ENCODE measurements at places on chromosomes 5 and 9.

GRCh38 chr5:68894673-68895072, 199.1 kb upstream of the SLC30A5 start:
- DNase-seq: no peak

DNA sequence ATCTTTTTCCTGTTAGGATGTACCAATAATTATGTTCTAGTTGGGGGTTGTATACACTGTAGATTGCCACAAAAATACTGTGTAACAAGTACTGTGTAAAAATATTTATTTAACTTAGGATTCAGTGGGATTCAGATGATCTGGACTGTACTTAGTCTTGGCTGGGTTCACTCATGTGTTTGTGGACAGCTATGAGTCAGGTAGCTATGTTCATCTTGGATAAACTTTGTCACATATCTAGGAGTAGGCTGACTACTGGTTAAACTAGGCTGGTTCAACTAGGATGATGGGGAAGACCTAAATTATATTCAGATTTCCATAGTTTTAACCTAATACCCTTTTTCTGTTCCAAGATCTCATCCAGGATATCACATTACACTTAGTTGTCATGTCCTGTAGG, 32.1 kb upstream of the TNFSF15 start:
- no peak for DNase-seq

- DNase-seq: no peak
Measured at GRCh38 chr5:5422819-5423515, 490 bp downstream of the ICE1 start.

- peak; percentile 21 for DNase-seq
Measured at GRCh38 chr5:178994580-178995340, at the start of gene GRM6. GRM6 (minus strand) TSS chr5:178995320; CDS start chr5:178994944, 376 bp downstream.

DNA sequence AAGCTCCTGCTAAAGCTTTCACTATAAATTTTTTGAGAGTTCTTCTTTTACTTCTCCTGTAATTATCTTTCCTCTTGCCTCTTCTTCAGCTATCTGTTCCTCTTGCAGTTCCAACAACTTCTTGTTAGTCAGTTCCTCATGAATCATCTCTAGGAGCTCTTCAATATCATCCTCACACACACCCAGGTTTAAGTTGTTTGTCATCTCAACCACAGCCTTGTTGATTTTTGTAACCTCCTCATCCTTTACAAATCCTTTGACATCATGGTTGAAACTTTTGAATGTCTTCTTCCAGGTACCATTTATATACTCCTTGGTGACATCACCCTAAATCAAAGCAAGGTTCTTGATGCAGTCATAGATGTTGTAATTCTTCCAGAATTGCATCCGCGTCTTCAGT, 106.3 kb upstream of the MAMDC2 start:
- DNase-seq: no peak

DNA sequence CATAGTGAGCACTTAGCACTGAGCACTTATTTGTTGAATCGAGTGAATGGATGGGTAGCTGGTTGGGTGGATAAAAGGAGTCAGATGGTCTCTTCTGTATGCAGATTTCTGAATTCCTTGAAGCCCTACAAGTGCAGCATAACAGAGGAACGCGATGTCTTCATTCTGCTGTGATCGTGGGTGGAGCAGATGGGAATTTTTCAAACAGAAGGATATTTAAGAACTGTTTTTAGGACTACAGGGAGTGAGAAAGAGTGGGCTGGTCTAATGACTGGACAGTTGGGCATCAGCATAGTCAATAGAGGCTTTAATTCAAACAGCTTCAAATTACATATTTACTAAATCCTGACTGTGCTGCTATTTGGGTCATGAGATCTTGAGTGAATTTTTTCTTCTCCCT, 253.2 kb downstream of the CEMIP2 start:
- DNase-seq: no peak

DNA sequence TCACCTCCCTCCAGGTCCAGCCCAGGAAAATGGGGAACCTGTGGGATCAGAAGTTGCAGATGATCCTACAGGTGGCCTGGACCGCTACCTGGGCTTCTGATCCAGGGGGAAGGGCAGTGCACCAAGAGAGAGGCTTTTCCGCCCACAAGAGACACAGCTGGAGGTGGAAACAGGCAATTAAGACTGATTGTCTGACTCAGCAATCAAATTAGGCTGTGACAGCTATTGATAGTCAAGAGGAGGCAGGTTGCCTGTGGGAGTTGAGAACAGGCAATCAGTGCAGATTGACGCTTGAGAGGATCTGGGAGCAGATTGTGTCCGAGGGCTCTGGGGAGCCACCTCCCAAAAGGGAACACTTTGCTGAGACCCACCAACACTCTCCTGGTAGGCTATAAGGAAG, 71.1 kb upstream of the SLC44A1 start:
- no peak for DNase-seq

DNA sequence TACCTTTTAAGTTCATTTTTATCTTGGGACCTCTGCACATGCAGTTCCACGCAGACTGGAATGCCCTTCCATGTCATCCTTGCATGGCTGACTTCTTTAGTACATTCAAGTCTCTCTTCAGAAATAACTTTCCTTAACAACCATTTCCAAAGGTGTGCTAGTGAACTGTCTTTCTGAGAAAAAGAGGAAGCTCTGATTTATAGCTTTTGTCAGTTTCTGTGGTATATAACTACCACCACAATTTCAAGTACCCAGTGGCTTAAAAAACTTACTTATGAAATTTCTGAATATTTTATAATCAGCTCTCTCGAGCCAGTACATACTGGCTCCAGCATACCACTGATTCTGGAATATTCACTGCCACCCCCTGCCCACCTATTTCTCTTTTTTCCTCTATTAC, 1613.8 kb downstream of the MAT2B start:
- DNase-seq: no peak

- no peak for DNase-seq
Measured at GRCh38 chr5:65625743-65626142, 916 bp downstream of the SHLD3 start.

DNA sequence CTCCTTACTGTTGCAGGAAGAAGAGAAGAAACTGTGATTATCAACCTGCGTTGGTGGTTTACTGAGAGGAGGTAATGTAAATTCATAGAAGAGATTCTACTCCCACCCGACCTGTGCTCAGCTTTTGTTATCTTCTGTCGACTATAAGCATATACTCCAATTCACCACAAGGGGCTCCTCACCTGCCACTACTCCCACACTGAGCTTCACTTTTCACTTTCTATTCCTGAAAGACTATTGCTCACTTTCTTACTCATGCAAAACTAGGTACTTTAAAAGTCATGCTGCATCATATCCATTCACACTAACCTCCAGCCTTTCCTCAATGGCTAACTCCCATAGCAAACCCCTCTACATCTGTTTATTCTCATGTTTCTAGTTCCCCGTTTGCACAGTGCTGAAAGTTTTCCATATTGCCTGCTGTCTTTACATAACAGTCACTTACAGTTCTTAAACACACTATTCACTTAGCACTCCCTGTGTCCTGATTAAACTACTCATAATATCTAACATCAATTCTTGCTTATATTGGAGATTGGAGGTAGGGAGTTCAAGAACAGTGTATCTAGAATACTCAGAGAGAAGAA, 1062.6 kb downstream of the NR2F1-AS1 start:
- DNase-seq: no peak

- DNase-seq: no peak
Measured at GRCh38 chr9:127133739-127134167, 11.3 kb upstream of the ANGPTL2 start.

- DNase-seq: no peak
Measured at GRCh38 chr5:81639556-81639955, 111.3 kb downstream of the SSBP2 start.

- DNase-seq: no peak
Measured at GRCh38 chr5:126016256-126016655, 407.0 kb upstream of the GRAMD2B start.

- DNase-seq: no peak
Measured at GRCh38 chr9:75975071-75975470, 84.6 kb downstream of the PCSK5 start.

DNA sequence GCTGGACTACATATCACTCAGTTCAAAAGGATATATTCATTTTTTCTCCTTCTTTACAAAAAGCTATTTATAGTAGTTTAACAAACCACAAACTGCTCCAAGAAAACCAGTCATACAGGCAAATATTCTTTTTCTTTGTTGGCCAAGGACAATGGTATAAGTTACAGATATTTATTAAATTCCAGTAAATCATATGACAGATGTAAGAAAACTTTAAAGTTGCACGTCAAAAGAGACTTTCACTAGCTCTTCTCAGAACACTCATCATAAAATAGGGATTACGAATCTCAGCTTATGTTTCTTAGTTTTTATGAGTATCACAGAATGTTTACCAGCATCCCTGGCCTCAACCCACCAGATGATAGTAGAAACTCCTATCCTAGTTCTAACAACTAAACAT, 67.2 kb downstream of the ANKRD31 start:
- no peak for DNase-seq

DNA sequence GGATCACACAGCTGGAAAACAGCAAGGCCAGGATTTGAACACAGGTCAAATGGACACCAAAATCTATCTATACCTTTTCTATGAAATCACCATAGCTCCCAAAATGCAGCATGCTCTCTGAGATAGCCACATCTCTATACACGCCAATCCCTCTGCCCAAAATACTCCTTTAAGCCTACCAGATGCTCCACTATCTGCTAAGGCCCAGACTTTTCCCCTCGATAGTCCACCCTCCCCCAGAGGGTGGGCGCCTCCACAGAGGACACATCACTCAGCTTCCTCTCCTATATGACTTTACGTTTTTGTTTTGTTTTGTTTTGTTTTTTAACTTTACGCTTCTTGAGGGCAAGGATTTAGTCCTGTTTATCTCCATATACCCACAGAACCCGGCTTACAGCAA, 46.8 kb downstream of the MTMR12 start:
- no peak for DNase-seq

DNA sequence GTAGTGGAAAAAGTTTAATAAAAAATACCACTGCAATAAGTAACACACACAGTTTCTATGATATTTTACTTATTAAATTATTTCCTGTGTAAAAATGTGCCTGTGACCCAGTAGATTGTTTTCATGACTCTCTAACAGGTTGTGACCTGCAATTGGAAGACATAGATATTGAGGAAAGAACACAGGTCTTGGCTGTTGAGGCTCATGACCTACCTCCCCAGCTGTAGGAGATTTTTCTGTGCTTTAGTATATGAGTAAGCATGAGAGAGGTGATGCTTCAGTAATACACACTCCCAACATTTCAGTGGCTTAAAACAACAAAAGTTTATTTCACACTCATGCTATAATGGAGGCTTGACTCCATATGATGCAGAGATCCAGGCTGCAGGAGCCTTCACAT, 47.3 kb upstream of the TNC start:
- no peak for DNase-seq

DNA sequence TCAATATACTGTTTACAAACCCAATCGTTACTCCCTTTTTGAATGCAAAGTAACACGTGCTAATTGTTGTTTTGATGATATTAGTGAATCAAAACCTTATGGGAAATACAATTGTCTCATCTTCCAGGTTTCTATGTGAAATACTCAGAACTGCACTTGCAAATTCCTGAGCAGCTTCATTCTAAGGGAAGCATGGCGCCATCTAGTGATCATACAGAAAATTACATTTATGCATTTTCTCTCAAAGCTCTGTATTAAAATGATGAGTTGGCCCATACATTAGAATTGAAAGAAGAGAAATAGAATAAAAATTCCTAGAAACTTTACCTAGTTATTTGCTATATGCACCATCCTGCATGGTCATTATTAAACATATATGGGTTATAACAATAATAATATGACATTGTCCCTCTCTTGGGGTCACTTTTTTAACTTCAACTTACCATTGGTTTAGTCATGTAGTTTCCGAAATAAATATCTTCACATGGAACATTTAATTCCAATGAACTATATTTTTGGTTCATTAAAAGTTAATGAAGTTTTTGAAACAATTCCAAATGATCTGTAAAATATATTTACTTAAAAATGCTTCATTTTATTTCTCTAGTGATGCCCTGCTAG, 220.0 kb downstream of the PDE4D start:
- peak; percentile 47 for DNase-seq

DNA sequence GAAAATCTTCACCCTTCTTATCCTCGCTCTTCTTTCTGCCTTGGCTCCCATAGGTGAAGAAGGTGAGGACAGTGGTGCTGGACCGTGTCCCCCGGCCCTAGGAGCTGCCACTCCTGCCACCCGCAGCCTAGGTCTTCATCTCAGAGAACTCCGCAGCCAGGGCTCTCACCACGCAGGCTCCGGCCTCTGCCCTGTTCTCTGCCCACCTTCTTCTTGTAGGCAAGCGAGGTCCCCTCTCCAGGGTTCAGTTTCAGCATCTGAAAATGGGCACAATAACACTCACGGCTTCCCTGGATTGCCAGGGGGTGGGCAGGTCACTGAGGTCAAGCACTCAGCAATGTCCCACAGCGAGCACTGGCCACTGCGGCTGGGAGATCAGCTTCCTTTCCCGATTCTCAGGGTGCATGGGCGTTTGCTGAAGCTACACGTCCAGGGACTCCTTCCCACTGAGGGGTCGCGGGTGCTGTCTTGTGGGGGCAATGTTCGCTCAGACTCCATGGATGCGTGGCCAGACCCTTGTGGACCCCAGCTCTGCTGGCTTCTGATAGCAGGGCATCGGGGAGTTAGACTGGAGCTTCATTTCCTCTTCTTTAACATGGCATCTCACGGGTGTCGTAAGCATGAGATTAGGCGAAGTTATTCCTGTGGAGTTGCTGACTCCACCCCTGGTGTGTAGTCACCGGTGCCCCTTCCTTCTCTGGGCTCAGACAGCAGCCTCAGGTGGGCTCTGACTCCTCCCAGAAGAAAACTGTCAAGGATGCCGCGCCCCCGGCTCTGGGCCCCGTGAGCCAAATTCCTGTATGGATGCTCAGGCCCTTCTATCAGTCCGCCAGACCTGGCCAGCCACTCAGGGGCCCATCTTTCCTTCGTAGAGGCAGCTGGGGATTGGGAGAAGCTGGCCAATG, 145.1 kb upstream of the IRX2 start:
- DNase-seq: no peak

DNA sequence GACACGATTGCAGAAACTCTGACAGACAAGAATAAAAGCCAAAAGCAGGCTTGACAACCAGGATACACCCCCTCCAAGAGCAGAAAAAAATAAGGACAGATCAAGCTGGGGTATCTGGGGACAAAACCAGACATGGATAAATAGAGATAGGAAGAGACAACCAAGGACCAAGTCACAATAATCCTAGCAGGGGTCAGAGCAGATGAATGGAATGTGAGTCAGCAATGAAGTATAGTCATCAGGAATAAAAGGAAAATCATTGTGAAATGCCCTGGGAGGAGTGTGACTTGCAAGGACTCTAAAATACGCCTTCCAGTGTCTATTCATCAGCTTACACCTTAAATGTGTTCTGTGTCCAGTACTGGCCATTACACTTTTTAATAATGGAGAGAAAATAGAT, 206.8 kb downstream of the CAAP1 start:
- no peak for DNase-seq

DNA sequence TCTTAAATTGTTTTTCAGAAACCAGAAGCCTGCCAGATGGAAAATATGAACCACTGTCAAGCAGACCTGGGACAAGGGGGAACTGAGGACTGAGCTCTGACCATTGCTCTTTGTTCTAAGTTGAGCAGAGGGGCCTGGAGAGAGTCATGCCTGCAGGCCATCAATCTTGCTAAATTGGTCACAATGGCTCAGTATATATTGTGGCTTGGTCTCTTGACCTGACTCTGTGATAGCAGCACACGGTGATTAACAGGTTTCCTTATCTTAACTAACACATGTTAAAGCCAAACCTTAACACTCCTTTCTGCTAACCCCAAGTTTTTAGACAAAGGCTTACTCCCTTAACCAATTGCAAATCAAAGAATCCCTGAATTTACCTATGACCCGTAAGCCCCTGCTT, 1281.2 kb upstream of the NUDT12 start:
- DNase-seq: no peak
